GM13976 (cell line): ENCODE measurements at places on chromosomes 12 and 14.

GRCh38 chr14:104355101-104356019, 217.0 kb downstream of the KIF26A start:
- DNase-seq: no peak

DNA sequence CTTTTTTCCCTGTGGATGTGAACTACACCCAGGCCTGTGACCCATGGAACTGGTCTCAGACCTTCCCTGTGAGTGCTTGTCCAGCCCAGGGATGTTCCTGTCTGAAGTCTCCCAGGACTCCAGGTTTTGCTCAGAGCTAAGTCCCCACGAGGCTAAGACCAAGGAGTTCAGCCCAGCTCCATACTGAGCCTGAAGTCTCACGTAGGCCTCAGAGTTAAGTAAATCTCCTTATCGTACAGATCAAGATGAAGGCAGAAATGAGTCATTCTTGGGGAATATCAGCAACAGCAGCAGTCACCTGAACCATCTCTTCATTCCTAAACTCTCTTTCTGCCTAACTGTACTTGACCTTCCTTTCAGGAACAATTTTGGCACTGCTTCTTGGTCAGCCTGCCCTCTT, 139.8 kb downstream of the ANO6 start:
- DNase-seq: no peak

DNA sequence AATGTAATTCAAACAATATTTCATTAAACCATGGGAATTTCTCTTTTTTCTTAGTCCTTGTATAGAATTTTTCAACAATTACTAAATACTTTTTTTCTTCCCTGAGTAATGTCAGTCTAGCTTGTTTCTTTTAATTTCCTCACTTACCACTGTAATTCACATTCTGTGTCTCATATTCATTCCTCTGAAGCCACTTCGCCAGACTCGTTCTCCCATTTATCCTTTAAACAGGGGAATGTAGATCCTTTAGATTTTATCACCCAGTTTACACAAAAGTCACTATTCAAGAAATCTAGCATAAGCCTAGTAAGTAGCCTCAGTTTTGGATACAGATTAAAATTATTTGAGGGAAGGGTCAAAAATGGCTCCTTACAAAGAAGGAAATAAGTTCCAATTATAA, 6.8 kb downstream of the USP15 start:
- no peak for DNase-seq

GRCh38 chr14:96052541-96053247, 13.5 kb downstream of the C14orf132 start:
- no peak for DNase-seq

DNA sequence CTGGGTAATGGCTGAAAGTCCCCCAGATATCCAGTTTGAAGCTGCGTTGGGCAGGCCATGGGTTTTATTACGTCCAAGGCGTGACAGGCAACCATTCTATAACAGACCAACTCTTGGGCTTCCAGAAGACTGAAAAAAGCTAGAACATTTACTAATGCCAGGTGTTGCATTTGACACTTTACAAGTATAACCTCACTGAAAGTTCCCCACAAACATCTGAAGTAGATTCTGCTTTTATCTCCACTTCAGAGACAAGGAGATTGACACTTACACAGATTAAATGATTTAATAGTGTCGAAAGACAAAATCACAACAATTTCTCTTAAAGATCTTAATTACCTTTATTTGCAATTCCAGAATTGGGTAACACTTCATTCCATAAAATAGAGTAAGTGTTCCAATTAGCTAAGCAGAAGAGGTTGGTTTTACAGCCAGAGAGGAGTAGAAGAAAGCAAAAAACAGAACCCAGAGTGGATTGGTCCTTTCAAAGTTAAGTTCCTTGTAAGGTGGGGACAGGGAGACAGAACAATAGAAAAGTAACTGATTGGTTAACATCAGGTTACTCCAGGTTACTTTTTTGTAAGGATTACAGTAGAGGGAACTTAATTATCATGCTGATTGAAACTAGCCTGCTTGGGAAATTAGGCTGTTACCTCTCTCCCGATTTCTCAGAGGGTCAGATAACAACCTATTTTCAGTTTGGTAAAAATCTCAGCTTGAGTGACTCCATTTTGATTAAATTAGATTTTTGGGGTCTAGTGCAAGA, 11.3 kb downstream of the SOCS2 start:
- no peak for DNase-seq

DNA sequence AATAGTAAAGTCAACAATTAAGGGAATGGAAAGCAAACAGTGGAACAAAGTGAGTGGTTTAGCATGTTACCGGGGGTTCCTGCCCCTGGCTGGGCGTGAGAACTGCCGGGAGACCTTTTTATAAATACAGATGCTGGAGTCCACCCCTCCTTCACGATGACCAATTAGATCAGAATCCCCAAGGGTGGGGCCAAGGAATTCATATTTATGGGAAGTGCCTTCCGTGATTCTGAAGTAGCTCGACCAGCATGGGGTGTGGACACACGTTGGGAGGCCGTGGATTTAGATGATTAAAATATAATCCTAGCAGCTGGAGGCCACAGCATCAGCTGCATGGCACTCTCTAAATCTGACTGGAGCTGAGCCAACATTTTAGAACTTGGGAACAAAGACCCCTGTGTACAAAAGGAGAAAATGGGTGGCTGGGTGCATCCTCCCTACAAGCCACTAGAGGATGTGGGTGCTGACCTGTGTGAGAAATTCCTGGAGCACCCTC, 87.9 kb downstream of the SRRM4 start:
- no peak for DNase-seq

DNA sequence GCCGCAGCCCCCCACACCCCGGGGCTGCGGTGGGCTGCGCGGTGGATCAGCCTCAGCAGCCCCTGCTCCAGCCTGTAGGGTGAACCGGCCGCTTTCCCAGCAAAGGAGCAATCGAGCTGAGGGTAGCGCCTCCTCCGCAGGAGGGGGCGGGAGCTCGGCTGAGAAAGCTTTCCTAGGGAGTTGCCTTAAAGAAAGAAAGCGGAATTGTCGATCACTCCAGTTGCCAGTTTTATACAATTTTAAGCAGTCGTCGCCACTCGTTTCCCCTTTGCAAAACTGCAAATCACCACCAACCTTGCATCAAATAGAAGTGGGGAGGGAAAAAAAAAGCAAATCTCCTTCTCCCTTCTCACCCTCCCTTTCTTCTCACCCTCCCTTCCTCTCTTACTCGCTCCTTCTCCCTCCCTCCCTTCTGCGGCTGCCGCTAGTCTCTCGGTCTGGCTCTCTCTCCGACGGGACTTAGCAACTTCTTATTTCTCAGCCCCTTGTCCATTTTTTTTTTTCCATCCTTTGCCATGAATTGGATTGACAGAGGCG, at the start of gene PDE3A:
TSS of gene PDE3A (plus strand) at position 424 of the 537 bp plus-strand sequence. CDS start 748 bp downstream, outside the sequence.
- DNase-seq: peak; percentile 21

- no peak for DNase-seq
Observed at GRCh38 chr12:109736552-109737108, 23.0 kb downstream of the FAM222A start.

DNA sequence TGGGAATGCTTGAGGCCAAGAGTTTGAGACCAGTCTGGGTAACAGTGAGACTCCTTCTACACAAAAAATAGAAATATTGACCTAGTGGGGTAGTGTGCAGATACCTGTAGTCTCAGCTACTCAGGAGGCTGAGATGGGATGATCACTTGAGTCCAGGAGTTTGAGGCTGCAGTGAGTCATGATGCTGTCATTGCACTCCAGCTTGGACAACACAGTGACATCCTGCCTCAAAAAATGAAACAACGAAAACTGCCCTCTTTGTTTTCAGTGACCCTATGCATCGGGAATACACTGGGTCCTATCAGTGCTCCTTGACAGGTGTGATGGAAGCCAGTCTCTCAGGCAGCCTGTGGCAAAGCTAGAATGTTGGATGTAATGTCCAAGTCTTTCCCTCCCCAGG, 311.5 kb upstream of the OR4E1 start:
- DNase-seq: no peak

GRCh38 chr12:127830065-127830460, 436.9 kb upstream of the TMEM132C start:
- DNase-seq: no peak

DNA sequence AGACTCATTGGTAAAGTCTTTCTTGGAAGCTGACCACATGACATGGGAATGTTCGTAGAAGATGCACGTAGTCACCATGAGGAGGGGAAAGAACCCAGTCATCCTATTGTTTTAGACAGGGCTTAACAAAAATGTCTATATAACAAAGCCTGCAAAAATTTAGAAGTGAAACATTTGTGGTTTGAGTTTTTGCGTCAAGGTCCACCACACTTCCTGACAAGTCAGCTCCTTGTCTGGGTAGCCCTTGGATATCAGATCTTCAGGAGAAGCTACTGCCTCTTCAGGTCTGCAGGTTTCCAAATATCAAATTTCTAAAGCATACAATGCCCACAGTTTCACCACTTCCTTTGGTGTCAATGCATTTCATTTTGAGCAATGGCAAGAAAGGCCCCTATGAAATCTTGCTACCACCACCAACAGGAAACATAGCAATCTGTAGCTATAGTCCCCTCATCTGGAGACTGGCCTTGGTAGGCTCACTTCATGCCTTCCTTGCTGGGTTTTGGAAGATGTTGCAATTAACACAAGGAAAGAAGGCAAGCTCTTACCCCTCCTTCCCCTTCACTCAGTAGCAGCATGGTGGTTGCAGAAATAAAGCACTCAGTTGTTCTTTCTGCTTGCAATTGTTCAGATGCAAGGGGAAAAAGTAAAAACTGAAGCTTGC, 235.2 kb downstream of the PCNX1 start:
- peak; percentile 53 for DNase-seq

DNA sequence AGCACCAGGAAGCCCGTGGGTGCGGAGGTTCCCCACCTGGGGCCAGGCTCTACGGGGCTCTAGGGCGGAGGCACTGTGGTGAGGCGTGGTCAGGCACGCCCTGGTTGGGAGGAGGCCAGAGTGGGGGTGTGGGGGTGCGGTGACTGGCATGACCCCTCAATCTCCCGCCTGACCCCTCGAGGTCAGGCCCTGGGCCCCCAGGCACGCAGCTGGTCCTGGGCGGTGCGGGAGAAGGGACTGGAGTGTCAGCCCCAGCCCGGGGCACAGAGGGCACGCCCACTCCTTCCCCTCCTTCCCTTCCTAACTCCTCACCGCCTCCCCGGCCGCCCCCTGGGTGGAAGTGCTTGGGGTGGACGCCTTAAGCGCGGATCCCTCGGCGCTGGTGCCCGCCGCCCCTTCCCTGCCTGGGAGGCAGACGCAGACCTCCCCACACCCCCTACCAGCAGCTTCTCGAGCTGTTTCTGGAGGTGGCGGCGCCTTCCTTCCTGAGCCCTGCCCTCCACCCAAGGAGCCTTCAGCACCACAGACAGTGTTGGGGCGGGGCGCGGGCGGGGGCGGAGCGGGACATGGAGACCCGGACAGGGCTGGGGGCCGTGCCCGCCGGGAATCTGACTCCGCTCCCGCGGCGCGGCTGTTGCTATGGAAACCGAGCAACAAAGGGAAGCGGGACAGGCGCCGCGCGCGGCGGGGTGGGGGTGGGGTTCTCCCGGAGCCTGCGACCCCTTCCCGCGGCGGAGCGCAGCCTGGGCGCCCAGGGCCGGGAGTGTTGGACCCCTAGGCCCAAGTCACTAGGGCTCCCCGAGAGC, 741 bp upstream of the CRIP2 start:
- DNase-seq: peak; percentile 79

DNA sequence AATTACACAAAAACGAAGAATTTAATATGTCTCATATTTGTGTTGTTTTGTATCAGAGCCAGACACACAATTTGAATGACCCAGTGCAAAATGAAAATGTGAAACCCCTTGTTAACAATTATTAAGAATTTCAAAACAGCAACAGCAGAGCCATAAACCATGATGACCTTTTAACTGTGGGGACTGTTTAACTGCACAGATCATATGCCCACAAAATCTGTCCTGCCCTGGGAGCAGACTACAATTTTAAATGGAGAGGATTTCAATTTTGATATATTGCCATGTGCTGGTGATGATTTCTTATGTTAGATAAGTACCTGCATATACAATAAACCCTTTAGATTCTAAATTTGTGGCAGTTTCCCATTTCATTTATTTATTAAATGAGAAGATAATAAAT, 455.5 kb upstream of the MGAT4C start:
- DNase-seq: no peak

DNA sequence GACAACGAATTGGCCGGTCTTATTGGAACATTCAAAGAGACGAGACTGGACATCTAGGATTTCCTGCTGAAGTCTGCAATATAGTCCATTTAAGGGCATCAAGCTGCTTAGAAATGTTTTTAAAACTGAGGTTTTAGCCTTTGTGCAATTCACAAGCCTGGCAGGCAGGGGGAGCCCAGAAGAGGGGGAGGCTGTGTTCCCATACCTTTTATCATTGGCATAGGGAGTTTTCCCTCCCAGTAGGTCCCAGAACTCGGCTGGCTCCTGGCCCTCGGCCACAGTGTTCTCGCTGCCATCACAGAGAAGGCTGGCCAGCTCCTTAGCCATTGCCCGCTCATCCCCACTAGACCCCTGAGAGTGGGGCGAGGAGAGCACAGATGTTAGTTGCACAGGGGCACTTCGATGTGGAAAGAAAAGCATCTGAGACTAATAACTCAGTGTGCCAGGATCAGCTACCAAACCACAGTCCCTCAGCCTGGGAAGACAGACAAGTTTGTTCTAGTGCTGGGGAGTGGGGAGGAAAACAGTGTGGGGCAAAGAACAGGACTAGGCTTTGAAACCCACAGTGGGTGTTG, 15.1 kb downstream of the AVIL start:
- peak; percentile 54 for DNase-seq

GRCh38 chr14:60349663-60350365, 100.8 kb downstream of the PPM1A start:
- DNase-seq: peak; percentile 58

DNA sequence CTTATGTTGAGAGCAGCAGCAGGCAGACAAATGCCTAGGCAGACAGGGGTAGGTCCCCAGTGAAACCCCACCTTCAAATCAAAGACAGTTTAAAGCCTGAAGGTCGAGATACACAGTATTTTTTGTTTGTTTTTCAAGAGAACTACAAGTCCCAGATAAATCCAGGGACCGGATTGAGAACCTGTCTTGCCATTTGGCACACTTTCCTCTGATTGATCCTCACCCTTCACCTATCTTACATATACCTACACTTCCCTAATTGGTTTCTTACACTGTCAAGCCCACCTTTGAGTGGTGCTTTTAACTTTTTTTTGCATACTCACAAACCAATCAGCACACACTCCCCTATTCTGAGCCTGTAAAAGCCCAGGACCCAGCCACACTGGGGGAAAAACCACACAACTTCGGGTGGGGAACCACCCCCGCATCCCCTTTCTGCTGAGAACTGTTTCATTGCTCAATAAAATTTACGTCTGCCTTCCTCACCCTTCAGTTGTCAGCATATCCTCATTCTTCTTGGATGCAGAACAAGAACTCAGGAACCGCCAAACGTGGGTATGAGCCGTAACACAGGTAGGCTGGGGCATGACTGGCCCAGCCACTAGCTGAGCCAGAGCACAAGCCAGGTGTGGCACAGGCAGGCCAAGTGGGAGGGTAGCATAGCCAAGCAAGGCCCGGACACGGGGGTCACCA, 11.1 kb downstream of the DICER1 start:
- DNase-seq: no peak

GRCh38 chr14:89574420-89574819, 157.4 kb upstream of the FOXN3 start:
- DNase-seq: no peak

GRCh38 chr14:103141117-103141796, 18.0 kb downstream of the TNFAIP2 start:
- DNase-seq: peak; percentile 81
